Activated CD8-positive, alpha-beta memory T cell treated with anti-CD3 and anti-CD28 coated beads, Interleukin-2, amount 50 U/mL, for 4 hours (primary cell): ENCODE measurements at places on chromosomes 1 and 21.
A peak's percentile ranks its signal among the peaks of the same experiment; 100 is the strongest.

DNA sequence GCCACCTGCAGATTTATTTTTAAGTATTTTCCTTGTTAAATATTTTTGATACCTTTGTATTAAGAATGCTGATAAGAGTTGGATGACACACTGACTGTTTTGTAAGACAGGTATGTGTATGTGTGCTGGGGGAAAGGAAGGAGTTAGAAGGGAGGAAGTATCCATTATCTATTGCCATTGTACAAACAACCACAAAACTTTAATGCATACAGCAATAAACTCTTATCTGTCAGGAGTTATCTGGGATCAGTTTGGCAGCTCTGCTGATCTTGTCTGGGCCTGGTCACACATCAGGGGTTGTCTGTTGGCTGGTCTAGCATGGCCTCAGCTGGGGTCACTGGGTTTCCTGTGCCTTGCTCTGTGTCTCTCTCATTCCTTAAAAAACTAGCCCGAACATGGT lies 423.9 kb upstream of the USP24 start:
- no peak for DNase-seq

DNA sequence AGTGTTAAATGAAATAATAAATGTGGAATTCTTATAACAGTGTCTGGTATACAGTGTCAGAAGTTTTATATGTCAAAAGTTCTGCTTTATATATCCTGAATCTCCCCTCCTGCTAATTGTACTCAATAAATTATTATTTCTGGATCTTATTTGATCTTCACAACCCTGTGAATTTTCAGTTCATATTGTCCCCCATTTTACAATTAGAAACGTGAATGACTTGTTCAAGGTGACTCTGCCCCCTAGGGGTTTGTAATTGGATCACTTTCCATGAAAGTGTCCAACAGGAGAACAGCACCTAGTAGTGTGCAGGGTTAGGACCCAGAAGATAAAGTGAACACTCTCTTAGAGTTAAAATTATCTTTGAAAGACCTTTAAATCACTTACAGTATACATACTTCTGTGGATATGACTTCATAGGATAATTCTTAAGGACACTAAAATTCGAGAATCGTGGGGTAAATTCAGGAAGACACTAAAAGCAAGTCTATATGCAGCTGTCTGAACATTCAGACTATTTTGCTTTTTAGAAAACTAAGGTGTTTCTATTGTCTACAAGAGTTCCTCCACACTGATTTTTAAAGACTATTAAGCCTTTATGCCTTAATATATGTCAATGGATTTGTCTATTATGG lies 4.5 kb upstream of the DDR2 start:
- no peak for DNase-seq

DNA sequence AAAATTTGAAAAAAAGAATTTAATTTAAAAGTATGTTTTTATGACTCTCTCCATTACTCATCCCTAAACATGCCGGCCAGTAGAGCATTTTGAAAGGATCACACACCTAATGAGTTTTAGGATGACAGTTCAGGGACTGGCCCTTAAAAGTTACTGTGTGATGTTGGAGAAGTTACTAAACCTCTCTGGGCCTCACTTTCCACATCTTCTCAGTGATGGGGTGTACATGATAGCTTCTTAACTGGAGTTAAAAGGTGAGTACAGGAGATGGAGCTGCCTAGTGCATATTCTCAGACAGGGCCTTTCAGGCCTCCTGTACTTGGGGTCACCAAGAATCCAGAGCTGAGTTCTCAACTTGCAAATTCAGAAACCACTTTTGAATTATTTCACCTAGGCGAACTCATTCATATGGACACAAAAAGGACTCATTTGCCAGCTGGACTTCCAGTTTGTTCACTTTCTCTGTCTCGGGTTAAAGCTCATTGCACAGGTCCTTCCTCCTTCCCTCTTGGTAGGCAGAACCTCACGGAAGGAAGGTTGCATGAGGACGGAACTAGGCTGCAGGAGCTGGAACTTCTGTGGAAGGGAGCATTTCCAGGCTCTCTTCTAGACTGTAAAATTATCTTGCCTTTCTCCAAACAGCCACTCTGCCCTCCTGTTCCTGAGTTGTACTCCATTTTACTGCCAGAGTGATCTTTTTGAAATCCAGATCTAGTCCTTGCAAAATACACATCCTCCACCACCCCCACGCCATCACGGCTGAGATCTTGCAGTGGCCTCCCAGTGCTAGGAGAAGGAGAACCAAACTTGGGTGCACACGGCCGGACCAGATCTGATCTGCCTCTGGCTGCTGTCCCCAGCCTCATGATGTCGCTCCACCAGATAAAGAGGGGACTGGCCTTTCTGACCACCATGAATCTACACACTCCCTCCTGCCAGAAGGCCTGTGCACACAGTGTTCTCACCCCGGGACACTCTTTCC lies 4.3 kb upstream of the SLC30A1 start:
- no peak for DNase-seq

DNA sequence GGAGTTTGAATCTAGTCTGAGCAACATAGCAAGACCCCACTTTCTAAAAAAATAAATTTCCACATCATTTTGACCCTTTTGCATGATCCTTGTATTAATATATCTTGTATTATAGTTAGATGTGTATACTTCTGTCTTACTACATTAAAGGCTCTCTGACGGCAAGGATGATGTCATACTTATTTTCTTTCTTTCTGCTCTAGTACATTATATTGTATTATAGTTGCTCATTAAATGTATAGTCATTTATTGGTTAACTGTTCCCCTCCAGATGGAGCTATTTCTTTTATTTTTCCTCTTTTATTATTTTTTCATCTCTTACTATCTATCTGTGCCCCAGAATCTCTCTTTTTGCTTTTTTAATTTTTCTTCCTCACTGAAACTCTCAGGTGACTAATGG lies 15.0 kb upstream of the OLFML2B start:
- DNase-seq: no peak

DNA sequence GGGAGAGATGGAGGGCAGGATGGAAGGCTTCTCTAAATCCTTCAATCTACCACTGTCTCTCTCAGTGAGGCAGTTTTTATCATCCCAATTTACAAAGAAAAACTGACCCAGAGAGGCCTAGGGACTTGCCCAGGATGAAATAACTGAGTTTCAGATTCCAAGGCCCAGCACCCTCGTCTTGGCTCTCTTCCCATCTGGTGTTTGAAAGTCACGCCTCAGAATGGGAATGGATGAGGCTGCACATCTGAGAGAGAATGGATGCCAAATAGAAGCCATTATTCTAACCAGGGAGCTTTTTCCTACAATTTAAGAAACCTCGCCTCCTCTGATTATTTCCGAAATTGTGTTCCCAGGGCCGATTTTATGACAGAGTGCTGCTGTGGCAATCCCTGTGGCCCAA lies 10.6 kb upstream of the KCNN3 start:
- DNase-seq: no peak

DNA sequence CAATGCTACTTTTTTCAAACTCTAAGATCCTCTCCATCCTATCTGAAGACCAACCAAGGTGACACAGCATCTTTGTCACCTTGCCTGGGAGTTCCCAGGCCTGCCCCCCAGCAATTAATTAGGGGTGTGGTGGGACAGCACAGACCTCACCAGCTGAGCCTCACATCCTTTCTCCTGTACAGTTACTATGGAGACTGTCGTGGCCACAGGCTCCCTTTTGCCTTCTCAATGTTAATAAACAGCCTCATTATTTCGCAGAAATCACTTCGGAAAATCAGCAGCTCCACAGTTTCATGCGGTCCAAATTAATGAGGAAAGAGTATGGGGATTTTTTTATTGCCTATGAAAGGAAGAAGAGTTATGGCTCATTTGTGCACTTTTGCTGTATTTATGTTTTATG lies 378.3 kb downstream of the NPHP4 start:
- no peak for DNase-seq

GRCh38 chr1:1890506-1891348 lies at the start of gene GNB1:
GNB1 (minus strand) TSS chr1:1891087; CDS start chr1:1825453, 65,634 bp downstream.
- DNase-seq: peak; percentile 86

GRCh38 chr1:86416343-86416742 lies 7.6 kb upstream of the CLCA2 start:
- DNase-seq: no peak

DNA sequence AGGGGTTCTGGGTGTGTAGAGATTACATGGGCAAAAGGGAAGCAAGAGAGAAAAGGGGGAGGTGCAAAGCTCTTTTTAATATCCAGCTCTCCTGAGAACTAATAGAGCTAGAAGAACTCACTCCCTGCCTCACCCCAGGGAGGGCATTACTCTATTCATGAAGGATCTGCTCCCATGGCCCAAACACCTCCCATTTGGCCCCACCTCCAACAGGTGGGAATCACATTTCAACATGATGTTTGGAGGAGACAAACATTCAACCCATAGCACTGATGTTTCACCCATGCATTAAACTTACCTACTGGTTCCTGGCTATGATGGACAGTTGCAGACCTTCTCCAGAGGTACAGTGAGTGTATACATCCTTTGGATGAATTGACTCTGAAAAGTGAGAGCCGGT lies 7.3 kb upstream of the JUN start:
- no peak for DNase-seq

DNA sequence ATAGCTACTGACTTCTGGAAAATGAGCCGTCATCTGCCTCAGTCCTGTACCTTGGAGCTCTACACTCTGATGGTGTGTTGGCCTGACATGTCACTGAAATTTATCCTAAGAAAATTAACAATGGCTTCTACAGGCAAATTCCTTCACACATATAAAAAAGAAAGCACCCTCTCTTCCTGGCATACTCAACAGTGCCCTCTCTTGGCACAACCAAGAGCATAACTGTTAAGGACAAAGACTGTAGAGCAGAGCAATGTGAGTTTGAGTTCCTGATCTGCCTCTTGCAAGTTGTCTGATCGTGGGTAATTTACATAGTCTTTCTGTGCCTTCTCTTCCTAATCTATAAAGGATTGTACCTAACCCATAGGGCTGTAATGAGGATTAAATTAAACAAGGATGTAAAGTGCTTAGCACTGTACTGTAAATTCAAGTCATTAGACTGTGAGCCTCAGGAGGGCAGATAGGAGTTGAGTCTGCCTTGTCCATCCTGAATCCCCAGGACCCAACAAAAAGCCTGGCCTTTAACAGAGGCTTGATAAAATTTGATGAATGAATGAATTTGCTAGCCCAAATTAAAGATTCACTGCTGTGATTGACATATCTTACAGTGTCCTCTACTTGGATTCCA lies 83.5 kb downstream of the SYF2 start:
- DNase-seq: peak; percentile 27

GRCh38 chr1:244779410-244779809 lies 56.0 kb upstream of the COX20 start:
- DNase-seq: no peak

DNA sequence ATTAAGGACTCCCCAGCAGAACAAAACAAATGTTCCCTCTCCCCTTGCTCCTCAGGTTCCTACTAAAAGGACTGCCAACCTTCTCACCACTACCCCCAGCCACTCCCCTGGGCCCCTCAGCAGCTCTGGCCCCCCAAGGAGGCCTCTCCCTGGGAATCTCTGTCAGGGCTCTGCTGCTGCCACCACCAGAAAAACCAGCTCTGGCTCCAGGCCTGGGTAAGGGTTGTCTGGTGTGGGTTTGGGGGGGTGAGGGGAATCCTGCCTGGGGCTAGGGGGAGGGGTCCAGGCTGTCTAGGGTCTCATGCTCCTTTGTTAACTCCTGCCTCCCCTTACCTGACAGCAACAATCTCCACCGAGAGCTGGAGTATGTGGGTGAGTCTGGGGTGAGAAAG lies 4.8 kb downstream of the NECTIN4 start:
- no peak for DNase-seq

DNA sequence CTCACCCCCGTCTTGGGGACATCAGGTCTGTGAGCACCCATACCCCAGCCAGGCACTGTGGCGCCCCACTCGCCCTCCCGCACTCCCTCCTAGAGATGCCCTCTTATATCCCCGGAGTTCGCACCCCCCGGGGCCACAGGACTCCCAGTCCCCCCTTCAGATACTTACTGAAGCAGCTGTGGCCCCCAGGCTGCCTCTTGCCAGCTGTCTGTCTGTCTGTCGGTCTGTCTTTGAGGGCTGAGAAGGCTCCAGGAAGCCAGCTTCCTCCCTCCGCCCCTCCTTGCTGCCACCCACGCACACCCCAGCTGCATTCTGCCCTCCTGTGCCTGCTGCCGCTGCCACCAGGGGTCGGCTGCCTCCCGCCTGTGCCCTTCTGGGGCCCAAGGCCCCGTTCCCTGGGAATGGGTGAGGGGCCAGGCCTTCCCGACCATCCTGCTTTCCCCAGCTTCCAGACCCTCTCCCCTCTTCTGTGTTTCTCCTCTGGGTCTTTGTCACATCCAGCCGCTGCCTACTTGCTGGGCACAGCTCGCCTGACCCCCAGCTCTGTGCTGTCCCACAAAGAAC lies at the start of gene PTPN7:
TSS of gene PTPN7 (minus strand) at position 226 of the 564 bp plus-strand sequence. CDS start 1,200 bp downstream, outside the sequence.
- DNase-seq: peak; percentile 90

- no peak for DNase-seq
These were observed 14.7 kb upstream of the COL18A1 start for GRCh38 chr21:45390121-45390751.

GRCh38 chr1:60470246-60470645 lies 396.7 kb upstream of the C1orf87 start:
- DNase-seq: no peak

- no peak for DNase-seq
These were observed 61.5 kb upstream of the RAB4A start for GRCh38 chr1:229209386-229209785.

DNA sequence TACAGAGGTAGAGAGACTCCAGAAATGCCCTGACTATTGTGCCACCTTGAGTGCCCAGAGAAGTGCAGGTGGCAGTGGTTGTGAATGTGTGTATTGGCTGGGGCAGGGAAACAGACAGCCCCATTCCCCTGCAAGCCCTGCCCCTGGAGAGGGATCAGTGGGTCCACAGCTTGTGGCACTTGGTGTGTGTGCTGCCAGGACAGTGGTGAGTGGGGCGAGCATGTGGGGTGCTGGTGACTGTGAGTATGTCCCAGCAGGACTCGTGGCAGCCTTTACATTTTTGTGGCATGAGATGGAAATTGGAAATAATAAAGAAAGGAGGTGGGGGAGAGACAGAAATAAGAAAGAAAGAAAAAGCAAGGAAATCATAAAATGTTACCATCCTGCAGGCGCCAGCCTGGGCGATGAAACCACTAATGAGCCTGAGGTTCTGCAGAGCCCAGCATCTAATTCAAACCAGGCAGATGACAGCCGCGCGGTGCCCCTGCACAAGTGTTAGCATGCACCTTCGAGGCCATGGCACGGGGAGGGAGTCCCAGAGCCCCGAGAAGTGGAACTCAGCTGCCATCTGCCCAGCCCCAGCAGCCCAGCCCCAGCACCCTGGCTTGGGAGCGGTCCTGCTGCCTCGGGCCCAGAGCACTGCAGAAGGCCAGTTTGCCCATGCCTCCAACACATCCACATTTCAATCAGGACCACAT lies 49.1 kb upstream of the ZBTB40 start:
- DNase-seq: no peak

GRCh38 chr1:239672256-239672655 lies 285.9 kb downstream of the CHRM3 start:
- no peak for DNase-seq

- DNase-seq: no peak
These were observed 2249.1 kb downstream of the NCAM2 start for GRCh38 chr21:23247334-23247733.
